ENCODE measurements at places on chromosomes 1 and 21.

DNA sequence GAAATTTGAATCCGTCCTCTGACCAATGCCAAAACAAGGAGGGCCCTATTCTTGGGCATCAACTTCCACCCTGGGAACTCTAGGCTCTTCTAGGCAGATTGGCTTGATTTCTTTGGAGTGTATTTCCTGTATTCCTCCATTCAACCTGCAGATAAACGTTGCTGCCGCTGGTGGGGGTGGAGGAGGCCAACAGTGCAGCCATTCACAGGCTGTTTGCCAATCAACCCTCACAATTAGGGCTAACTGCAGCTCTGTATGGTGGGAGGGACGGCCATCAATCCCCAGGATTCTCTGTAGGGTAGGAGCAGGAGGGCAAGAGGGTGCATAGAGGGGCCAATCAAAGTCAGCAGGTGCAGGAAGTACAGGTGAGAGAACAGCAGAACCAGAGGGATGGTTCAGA is 273.1 kb upstream of the PROX1 start:
- no peak for DNase-seq

- no peak for DNase-seq
Measured at GRCh38 chr21:45975020-45975666, 6.4 kb upstream of the COL6A1 start.

DNA sequence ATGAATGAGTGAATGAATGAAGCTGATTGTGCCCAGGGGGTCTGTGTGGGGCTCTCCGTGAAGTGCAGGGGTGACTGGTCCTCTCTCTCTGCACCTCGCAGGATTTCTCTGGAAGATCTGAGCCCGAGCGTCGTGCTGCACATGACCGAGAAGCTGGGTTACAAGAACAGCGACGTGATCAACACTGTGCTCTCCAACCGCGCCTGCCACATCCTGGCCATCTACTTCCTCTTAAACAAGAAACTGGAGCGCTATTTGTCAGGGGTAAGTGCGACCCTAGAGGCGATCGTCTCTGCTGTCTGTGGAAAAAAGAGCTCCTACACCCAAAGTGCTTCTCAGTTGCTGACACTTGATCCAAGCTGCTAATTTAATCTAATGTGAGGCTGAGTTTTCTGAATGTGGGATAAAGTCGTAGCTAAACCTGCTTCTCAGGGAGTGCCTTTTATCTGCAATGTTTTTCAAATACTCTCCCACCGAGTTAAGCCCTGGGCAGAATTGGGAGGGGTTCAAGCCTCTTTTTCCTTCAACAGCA is 101.7 kb downstream of the HUNK start:
- no peak for DNase-seq

- no peak for DNase-seq
Measured at GRCh38 chr1:106325600-106325999, 730.9 kb upstream of the PRMT6 start.

- no peak for DNase-seq
Measured at GRCh38 chr1:47031059-47031458, 7.6 kb downstream of the CYP4X1 start.

GRCh38 chr1:97396463-97396862 is 524.4 kb downstream of the DPYD start:
- no peak for DNase-seq

DNA sequence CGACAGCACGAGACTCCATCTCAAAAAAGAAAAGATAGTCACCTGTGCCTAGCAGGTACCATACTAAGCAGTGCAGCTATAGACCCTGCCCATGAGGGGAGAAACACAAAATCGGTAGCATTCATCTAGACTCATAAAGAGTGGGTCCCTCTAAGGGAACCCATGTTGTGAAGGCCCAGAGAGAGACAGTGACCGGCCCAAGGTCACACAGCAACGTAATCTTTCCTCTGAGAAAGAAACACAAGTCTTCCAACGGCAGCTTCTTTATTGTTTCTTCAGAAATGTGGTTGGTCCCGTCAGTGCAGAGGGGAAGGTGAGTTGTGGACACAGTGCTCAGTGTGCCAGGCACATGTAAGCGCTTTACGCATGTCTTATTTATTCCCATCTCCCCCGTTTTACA is 198.6 kb upstream of the TMEM51 start:
- DNase-seq: no peak

GRCh38 chr21:44326716-44327602 is 12.2 kb downstream of the CFAP410 start:
- no peak for DNase-seq

DNA sequence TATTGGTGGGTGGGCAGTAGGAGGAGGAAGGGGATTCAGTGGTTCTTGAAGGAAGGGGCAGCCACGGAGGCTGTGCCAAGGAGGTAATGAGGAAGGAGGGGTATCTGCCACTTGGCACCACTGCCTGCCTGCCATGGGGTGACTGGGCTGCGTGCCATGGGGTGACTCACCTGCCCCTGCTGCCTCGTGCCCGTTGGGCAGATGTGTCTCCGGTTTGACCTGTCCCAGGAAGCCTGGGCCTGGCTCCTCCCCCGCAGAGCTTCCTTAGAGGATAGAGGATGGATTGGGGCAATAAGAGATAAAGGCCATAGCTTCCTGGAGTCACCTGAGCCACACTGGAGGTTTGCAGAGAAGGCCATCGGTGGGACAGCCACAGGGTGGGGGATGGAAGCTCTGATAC is 1.7 kb downstream of the PADI3 start:
- DNase-seq: no peak

GRCh38 chr1:42738678-42739226 is 1.3 kb downstream of the CLDN19 start:
- DNase-seq: no peak

DNA sequence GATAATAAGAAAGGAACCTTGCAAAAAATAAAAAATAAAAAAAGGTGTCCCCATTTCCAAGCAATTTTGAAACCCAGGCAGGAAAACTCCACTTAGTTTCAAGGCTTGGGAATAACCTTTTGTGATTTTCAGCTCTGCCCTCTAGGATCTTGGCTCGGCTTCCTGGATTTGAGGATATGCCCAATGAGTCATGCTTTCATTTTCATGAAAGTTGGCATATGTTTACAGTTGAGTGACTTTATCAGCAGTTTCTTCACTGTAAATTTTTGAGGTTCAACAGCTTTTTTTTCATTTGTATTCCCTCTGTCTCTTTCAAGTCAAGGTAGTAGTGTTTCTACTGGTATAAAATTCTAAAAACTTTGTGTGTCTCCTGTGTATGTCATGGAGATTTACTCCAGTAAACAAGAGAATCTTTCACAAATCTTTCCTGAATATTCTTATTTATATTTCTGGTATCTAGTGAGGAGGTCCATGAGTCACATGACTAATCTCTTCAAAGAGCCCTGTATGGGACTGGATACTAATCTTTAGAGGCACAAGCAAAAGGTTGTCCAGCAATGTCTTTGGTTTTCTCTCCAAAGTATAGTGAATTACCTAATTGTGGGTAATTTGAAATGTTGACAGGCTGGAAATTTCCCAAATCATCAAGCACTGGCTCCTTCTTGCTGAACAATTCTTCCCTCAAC is 335.3 kb downstream of the BRINP2 start:
- no peak for DNase-seq

GRCh38 chr1:88701275-88701674 is 17.2 kb downstream of the PKN2 start:
- no peak for DNase-seq

DNA sequence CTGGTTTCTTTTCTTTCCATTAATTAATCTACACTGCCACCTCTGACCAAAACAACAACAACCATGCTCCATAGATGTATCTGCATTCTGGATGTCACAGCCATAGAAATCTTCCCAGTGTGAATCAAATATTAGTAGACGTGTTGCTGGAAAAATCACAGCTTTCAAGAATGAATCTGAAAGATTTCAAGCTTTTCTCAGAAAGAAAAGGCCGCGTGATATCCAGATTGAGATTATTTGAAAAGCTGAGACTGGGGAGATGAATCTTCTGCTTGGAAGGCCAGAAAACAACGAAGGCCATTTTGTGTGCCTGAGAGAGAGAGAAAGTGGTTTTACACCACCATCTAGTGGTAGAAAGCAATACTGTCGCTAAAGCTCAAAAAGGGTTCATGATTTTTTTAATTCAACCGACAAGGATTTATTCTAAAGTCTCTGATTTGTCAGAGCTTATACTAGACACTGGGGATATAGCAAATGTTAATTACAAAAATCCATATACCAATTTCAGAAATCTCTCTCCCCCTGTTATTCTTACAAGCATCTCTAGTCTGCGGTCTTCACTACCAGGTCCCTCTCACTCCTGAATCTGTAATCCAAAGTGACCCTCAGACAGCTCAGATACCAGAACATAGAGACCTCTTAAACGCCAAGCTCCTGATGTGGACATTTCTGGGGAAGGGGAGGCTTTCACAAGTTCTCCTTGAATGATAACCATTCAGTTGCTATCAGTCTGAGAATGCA is 87.5 kb upstream of the SGIP1 start:
- no peak for DNase-seq

DNA sequence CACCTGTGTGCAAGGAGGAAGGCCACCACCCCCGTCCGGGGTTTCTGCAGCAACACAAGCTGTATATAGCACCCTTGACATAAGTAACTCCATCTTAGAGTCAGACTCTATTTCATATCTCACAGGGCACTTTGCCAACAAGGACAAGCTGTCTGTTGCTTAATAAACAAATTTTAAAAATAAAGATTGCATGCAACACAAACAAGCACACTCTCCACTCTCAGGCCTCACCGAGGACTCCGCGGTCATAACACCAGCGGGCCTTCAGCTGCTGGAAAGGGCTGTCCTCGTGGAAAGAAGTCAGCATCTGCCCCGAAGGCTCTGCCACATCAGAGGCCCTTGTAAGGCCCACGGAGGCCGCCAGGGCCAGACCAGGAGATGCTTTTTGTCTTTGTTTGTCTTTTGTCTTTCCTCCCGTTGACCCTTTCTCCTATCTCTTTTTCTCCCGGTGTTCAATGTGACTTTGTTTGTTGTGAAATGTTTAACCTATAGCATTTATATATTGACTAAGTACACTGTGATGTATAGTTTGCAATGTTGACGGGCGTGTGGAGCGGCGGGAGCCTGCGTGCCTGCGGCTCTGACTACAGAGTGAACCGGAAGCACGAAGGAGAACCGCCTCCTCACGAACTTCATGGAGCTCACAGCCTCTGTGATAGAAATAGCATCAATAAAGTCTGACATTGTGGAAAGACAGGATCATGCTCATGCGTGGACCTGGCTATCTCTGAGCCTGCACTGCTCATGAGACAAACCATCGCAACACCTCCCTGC is 24.1 kb downstream of the MEGF6 start:
- DNase-seq: no peak

GRCh38 chr1:66119148-66119547 is 326.5 kb downstream of the PDE4B start:
- DNase-seq: no peak

GRCh38 chr21:34126691-34127090 is 53.3 kb downstream of the MRPS6 start:
- DNase-seq: no peak

GRCh38 chr21:33586927-33587326 is 1.6 kb downstream of the DONSON start:
- DNase-seq: no peak

GRCh38 chr1:177864538-177865305 is 105.1 kb downstream of the SEC16B start:
- DNase-seq: no peak

GRCh38 chr1:248757784-248758195 is 2.2 kb upstream of the LYPD8 start:
- no peak for DNase-seq

DNA sequence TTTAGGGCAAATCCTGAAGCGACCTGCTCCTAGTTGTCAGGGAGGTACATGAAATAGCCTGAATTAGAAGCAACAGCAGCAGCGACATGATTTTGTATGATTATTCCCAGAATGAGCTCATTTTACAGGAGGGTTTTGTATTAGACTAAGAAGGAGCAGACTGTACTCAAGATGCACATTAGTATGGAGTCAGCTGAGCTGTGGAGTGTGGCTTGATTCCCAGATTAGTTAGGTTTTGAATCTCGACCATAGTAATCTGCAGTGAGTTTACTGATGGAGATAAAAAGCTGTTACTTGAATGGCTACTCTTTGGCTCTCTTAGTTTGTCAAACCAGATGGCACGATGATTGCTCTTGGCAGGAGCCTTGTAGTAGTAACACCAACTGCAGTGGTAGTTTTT is 143.1 kb downstream of the PHTF1 start:
- no peak for DNase-seq

GRCh38 chr1:110245876-110246620 is 35.9 kb downstream of the KCNC4 start:
- no peak for DNase-seq

DNA sequence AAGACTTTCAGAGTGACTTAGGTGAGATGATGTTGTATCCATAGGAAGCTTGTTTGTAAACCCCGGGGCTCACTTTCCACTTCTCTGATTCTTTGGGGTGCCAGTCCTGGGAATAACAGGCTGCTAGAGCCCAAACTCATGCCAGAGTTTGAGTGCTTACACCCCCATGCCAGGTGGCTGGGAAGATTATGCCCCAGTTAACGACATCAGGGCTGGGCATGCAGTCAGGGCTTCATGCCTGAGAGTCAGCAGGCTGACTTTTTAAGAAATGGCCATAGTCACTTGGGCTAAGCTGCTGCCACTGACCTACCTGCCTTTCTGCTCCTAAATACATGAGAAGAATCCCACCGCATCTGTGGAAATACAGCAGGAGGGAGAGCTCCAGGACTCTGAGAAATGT is 425.6 kb upstream of the VAMP3 start:
- DNase-seq: no peak

DNA sequence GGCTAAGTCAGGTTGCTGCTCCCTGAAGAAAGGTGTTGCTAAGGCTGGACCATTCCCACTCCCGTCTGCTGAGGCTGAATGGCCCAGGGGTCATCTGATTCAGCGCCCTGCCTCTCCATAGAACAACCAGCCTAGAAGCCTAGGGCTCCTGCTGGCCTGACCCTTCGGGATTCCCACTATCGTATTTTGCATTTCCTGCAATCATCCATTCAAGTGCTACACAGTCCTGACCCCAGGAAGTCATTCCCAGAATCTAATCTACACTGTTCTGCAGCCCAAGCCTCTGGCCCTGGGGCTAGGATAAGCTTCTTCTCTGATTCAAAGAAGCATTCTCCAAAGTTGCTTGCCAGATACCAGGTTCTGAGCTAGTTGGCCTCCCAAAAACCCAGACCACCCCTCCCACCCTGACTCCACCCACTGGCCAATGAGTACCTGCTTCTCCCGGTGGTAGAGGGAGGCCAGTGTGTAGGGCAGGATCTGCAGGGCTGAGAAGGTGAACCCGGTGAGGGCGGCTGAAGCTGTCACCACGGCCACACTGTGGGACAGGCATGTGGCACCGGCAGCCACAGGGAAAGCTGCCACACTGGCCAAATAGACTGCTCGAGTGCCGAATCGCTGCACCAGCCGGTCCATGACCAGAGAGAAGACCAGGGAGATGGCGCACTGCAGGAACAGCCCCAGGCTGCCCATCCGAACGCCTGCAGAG is 18.7 kb downstream of the SLC45A3 start:
- no peak for DNase-seq

DNA sequence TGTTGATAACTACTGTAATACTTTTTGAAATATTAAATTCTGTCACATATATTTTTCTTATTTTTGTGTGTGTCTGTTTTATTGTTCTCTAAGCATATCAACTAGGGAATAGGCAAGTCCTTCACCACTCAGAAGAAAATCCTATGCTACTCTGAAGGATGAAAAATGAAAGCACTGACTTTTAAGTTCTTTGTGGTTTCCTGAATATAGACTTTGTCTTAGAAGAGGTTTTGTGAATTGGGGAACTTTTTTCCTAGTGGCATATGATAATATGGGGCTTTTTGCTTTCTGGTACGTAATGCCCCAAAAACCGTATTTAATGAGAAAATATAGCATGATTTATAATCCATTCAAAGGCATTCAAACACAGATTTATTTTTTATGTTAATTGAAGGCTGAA is 136.0 kb downstream of the SNX7 start:
- no peak for DNase-seq

Data from stimulated activated CD8-positive, alpha-beta memory T cell treated with anti-CD3 and anti-CD28 coated beads, Interleukin-12 subunit alpha, Interleukin-12 subunit beta, amount 100 ng/mL, for 4 hours (primary cell).